Left colon (tissue), 2 donors: ENCODE measurements at places on chromosomes 6 and 20. TPM values are rescaled to one million over a fixed set of nuclear protein-coding genes. Genes with fewer than 3 reads are reported as not detected.

Gene PLN
- 31.1 TPM for total RNA-seq

Gene TMEM217
- 4.0 TPM for total RNA-seq

Gene GPSM3
- total RNA-seq, result 5.6 TPM

DNA sequence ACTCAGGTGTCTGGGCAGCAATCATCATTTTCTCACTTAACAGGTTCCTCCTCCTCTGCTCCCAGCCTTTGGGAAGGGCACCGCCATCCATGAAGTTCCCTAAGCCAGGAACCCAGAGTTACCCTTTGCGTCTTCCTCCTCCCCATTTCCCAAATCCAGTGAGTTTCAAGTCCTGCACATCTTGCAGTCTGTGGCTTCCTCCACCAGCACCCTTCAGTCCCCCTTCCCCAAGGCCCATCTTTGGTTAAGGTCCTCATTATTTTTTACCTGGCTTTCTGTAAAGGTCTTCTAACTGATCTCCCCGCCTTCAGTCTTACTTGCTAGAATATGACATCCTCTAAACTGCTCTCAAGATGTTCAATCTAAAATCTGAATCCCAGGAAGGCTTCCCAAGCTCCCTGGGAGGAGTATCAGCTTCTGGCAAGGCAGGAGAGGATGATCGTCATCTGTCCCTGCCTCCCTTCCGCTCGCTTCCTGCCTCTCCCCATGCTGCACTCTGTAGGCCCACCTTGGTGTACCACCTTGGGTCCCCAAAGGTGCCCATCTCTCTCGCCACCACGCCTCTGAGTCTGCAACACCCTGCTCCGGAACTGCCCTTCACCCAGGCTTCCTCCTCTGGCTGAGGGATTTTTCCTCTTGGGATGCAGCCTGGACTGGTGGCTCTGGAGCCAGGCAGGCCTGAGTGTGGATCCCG lies 11.4 kb upstream of the DUSP22 start:
- DNase-seq, result no peak

GRCh38 chr6:148395583-148396101 lies 53.0 kb downstream of the SASH1 start:
- no peak for DNase-seq

DNA sequence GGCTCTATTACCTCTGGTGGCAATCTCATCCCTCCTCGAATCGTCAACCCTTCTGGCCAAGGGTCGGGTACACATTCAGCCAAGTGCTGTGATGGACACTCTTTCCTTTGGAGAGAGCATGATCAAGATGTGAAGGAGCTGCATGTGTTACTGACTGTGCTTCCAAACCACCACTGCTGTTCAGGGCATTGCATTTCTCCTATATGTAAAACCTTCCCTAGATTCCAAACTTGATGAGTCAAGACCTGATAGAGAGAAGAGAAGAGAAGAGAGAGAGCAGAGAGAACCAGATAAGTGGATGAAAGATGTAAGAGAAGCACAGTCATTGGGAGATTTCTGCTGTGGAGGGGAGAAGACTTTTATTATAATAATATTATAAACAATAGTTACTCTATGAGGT lies 162.2 kb downstream of the KCNQ5 start:
- DNase-seq, result no peak

GRCh38 chr6:80357674-80358073 lies 251.2 kb downstream of the BCKDHB start:
- DNase-seq, result no peak

GRCh38 chr6:7615611-7616383 lies 25.8 kb downstream of the SNRNP48 start:
- no peak for DNase-seq

GRCh38 chr6:159959165-159959975 lies 9.5 kb upstream of the IGF2R start:
- no peak for DNase-seq

- DNase-seq, result no peak
Measured at GRCh38 chr6:139325686-139326085, 33.9 kb upstream of the TXLNB start.

DNA sequence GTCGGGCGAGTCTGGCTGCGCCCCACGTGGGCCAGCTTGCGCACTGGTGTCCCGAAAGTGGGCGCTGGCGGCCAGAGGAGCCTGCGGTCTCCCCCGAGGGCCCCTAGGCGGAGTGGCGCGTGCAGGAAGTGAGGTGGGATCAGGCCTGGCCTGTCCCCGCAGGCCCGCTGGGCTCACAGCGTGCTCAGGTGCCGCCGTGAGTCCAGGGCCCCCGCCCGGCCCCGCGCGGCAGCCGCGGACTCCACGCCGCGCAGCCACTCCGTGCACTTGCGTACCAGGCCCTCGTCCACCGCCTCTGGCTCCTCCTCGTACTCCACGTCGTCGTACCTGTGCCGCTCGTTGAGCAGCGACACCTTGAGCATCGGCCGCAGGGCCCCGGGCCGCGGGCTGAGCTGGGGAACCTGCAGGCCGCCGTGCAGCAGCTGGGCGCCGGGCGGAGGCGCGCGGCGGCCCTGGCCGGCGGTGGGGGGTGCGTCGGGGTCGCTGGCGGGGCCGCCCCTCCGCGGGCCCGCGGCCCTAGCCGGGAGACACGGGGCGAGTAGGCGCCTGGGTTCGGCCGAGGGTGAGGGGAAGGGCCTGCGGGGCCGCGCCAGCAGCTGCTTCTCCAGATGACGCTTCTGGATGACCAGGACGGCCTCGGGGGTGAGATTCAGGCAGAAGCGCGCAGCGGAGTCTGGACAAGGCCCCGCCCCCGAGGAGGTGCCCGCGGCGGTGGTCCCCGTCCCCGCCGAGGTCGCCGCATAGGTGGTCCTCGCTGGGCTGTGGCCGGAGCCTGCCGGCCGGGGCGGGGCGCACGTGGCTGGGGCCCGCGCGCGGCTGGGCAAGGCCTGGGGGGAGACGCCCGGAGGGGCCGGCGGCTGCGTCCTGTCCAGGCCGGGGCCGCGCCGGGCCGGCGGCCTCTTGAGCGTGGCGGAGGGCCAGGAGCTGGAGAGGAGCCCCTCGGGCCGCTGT lies 835 bp downstream of the PRR18 start:
- no peak for DNase-seq
